Activated naive CD8-positive, alpha-beta T cell treated with anti-CD3 and anti-CD28 coated beads, Interleukin-2, amount 10 ng/mL, durations not matched to agents 7 days and 5 days (primary cell): ENCODE measurements at places on chromosomes 4 and X. TPM values are rescaled to one million over a fixed set of nuclear protein-coding genes. Genes with fewer than 3 reads are reported as not detected.

FABP2 gene
- total RNA-seq = 0.11 TPM

GRCh38 chr4:1310796-1311631, 21.3 kb downstream of the MAEA start:
- DNase-seq = no peak

NPNT gene
- total RNA-seq = not detected

CITED1 gene
- not detected for total RNA-seq

- DNase-seq = no peak
Measured at GRCh38 chr4:8777320-8778196, 94.1 kb downstream of the HMX1 start.

DNA sequence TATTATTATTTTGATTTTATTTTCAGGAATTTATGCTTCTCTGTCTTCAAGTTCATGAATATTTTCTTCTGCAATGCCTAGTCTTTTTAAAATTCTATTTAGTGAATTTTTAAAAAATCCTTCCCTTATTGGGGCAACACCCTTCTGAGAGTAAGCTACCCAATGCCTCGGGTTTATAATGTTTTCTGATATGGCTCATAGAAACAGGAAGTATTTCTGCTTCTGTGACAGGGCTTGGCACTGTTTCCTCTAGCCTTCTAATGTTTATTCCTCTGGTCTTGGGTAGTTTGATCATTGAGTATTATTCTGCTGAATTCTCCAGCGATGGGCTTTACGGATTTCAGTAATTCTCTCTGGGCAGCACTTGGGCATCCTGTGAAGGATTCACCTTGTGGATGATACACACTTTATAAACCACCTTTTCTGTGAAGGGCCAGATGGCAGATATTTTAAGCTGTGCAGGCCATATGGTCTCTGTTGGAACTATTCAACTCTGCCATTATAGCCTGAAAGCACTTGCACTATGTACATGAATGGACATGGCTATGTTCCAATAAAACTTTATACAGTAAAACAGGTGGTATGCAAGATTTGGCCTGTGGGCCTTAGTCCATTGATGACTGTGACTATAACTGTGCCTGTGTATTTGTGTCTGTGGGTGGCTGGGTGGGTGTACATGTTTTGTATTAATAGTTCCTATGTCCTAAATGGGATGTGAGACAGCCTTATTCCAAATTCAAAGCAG, 95.9 kb upstream of the FAT1 start:
- no peak for DNase-seq

EDA2R gene
- total RNA-seq = 2.6 TPM

- no peak for DNase-seq
Measured at GRCh38 chrX:44744799-44745198, 99.0 kb upstream of the DUSP21 start.

DNA sequence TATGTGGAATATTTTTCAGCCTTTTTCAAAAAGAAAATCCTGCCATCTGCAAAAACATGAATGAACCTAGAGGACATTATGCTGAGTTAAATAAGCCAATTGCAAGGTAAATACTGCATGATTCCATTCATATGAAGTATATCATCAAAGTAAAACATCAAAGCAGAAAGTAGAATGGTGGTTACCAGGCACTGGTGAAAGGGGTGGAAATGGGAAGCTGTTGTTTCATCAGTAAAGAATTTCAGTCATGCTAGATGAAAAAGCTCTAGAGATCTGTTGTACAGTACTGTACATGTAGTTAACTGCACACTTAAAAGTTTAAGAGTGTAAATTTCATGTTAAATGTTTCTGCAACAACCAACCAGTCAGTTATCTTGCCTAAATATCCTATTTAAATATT, 196.8 kb upstream of the ADGRL3 start:
- no peak for DNase-seq

GRCh38 chrX:103276581-103277002, at the start of gene TCEAL5:
TSS of gene TCEAL5 (minus strand) at chrX:103276750. CDS start at chrX:103274563, 2,187 bp downstream.
- no peak for DNase-seq
